ENCODE measurements at places on chromosomes 2 and 18.

- DNase-seq = no peak
Measured at GRCh38 chr2:69993048-69993565, 31.7 kb upstream of the ASPRV1 start.

GRCh38 chr18:48441405-48441881 is 32.3 kb upstream of the ZBTB7C start:
- DNase-seq = no peak

GRCh38 chr2:219087848-219088247 is 27.1 kb upstream of the IHH start:
- DNase-seq = no peak

- no peak for DNase-seq
Measured at GRCh38 chr18:76495006-76495370, at the start of gene ZNF516. ZNF516 (minus strand) TSS chr18:76495242; CDS start chr18:76443054, 52,188 bp downstream.

DNA sequence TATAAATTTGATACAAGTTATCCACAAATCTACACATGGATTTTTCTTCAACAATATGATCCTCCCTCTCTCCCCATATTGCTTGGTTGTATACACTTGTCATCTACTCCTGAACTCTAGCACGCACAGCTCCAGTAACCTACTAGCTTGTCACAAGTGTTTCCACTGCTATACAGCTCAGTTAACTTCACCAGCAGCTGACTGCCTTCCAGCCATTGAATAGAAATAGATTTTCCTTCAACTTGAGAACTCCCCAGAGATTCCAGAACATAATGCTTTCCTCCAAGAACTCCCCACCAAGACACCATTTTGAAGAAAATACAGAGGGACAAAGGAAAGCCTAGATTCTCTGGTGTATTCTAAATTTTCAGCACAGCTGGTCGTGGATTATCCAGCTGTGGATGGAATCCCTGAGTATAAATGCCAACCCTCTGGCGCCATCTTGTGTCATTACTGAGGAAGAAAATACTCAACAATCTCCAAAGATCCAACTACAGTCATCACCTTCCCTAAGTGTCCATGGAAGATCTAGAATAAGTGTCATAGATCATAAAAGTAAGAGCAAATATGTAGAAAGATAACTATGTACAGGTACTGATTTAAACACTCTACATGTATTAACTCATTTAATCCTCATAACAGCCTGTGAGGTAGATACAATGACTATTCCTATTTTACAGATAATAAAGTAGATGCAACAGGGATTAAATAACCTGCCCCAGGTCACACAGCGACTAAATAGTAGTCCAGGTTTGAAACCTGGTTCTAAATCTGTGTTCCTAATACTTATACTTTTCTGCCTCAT is 156.7 kb downstream of the ARHGAP28 start:
- no peak for DNase-seq

- DNase-seq = no peak
Measured at GRCh38 chr2:65980531-65980930, 454.4 kb upstream of the MEIS1 start.

DNA sequence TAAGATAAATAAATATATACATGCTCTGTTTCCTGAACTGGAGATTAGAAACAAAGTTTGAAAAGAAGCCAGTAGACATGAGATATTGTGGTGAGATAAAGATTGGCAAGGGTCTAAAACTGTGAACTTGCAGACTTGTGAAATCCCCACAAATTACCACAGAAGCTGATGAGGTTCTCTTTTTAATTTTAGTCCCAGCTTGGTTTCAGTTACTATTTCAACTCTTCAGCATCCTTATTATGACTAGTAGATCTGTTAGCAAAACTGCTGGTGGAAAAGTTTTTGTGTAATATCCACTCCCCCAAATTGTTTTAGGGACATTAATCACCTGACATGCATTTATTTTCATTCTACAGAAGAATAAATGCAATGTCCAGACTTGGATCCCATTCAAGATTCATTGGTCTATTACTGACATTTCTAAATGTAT is 20.8 kb downstream of the RASGRP3 start:
- no peak for DNase-seq

DNA sequence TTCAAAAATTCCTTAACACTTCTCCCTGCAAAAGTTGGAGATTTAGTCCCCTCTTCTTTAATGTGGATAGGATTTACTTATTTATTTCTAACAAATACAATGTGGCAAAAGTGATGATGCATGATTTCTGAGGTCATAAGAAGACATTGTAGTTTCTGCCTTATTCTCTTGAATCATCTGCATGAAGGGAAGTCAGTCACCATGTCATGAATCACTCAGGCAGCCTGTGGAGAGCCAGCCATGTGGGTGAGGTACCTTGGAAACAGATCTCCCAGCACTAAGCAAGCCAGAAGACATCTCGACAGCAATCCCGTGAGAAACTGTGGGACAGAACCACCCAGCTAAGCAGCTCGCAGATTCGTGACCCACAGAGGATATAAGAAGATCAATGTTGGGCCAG is 2.7 kb upstream of the ZC3H8 start:
- no peak for DNase-seq

DNA sequence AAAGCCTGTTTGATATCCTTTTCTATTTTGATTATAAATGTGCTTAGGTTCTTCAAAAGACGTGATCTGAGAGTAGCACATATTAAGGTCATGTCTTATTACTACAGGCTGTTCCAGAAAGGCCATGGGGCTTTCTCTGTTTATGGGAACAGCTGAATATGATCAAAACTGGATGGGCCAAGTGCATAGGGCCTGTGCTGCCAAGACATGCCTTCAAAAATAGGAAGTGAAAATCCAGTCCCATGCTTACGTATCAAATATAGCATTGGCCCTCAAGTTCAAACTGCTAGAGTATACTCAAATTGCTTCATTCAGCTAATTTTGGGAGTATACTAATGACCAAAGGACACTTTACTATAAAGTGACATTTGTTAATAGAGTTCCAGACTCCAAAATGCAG is 24.1 kb downstream of the SLC25A52 start:
- no peak for DNase-seq

GRCh38 chr2:32271063-32271462 is 6.4 kb upstream of the NLRC4 start:
- no peak for DNase-seq

GRCh38 chr2:28274911-28275685 is 117.6 kb upstream of the FOSL2 start:
- DNase-seq = no peak

DNA sequence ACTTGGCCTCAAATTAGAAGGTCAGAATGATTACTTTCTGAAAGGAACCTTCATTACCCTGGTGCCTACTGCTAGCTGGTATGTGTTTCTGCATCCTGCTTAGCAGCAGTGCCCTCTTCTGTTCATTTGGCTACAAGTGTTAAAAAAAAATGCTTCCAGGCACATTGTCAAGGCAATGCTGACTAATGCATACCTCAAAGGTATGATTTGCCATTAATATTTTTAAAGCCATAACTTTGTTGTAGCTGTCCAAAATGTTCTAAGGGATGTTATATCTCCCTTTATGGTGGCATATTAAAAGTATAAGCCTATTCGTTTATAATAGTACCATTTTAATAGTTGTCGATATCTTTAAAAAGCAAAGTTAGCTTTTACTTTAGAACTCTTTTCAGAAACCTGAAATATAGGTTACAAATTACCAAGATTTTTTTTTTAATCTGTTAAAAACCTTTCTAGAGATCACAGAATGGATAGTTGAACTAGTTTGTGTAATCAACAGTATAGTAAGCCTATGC is 52.0 kb upstream of the FAM171B start:
- DNase-seq = no peak

DNA sequence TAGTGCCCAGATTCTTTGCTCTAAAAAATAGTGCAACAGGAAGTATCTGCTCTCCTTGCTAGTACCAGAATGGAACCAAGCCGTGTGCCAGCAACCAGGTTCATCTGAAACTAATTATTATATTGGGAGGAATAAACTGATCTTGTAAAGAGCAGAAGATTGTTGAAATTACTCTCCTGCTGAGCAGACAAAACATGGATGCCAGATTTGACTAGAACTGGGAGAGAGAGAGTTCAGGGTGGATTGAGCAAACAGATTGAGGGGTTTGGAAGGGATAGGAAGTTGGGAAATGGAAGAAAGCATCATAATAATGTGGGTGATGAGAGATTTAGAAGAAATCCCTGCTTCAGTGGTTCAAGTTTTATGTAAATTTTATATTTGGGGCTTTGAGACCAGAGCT is 160.1 kb upstream of the RASGRP3 start:
- no peak for DNase-seq

GRCh38 chr2:54770676-54771075 is 47.2 kb downstream of the EML6 start:
- no peak for DNase-seq

DNA sequence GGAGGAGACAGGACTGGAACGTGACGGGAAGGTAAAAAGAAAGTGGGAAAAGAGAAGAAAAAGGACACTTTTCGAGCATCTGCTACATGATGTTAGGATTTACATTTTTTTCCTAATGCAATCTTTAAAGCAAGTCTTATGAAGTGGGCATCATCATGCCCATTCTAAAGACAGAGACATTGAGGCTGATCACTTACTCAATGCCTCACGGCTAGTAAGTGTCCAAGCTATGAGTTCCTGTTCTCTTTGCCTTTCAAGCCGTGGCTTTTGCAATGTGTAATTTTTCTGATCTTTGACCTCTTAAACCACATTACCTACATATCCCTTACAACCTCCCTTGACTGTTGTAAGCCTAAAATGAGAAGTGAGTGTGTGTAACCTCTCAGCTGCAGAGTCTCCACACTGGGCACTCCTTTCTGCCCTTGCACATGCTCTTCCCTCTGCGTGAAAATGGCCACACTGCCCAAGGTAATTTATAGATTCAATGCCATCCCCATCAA is 649.2 kb downstream of the RNF144A start:
- no peak for DNase-seq

GRCh38 chr18:56574861-56575260 is 63.5 kb downstream of the TXNL1 start:
- no peak for DNase-seq

GRCh38 chr2:23385351-23385747 is 370 bp downstream of the KLHL29 start:
- DNase-seq = peak; percentile 7

DNA sequence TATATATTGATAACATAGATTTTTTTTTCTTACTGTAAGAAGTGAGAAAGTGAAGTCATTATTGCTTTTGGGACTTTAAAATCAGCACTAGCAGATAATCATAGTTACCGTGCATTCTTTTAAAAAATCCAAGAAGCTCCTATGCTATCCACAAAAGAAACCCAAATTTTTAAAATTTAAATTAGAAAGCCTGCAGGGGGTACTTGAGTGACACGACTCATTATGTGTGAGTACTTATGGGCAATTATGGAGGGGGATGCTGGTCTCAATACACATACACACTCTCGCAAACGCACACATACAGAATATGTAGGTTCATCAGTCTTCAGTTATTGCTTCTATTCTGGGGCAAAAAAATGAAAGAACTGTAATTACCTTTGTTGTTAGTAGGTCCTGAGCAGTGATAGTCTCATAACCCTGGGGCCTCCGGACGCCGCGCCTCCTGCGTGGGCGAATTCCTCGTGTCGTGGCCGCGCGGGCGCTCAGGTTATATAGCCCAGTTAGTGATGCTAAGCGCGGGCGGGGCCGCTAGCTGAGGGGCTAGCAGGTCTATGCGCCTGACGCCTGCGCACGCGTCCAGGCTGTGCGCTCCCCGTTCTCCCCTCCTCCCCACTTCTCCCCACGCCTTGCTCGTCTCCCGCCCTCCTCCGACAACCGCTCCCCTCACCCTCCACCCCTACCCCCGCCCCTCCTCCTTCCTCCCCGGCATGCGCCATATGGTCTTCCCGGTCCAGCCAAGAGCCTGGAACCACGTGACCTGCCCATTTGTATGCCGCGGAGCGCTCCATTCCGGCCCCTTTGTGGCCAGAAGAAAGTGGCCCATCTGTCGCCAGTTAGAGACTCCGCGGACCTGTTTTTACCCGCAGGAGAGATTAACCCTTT is at the start of gene NEUROD1:
Gene NEUROD1, minus strand, starts transcription at position 463 of the 882 bp plus-strand sequence. CDS start 1,657 bp downstream, outside the sequence.
- no peak for DNase-seq

Data from stimulated activated CD4-positive, alpha-beta T cell treated with anti-CD3 and anti-CD28 coated beads, TNF-alpha, amount 100 ng/mL, for 1 hour (primary cell).